Activated CD4-positive, alpha-beta T cell treated with anti-CD3 and anti-CD28 coated beads, Interleukin-2, amount 50 U/mL, for 4 hours (primary cell): ENCODE measurements at places on chromosomes 7 and 10.

- DNase-seq = no peak
Observed at GRCh38 chr10:103147645-103148044, 45.4 kb downstream of the NT5C2 start.

- DNase-seq = no peak
Observed at GRCh38 chr7:1714583-1715330, 44.7 kb downstream of the ELFN1 start.

DNA sequence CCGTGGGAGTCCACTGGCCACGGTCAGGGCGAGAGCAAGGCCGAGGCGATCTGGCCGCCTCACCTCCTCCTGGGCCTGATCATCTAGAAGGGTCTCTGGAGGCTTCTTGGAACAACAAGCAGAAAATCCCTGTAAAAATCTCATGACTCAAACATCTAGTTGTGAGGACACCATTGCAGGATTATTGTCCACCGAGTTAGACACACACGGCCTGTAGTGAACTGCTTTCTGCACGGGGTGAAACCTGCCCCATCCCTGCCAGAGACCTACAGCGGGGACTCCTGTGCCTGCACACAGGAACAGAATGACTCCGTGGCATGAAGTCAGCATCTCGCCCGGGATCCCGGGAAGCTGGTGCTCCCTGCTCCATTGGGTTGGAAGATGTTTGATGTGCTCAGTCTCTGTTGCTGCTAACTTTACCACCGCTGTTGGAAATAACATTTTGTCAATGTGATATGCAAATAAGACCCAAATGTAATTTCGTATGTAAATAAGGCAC lies 267.0 kb upstream of the TCERG1L start:
- no peak for DNase-seq

DNA sequence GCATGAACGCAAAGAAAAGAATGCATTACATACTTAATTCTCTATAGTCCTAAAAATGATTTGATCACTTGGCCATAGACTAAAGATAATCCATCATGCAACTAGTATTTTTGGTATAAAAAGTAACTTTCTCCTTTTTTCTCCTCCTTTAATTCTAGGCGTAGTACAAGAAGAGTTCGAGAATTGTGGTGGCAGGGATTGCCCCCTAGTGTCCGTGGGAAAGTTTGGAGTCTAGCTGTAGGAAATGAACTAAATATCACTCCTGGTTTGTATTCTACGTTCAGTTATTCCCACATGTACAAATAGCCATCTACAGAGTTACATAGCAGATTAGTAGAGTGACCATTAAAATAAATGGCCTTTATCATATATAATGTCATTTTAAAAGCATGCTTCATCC lies 45.5 kb upstream of the HELLS start:
- no peak for DNase-seq

GRCh38 chr7:107972075-107972482 lies 30.9 kb downstream of the LAMB1 start:
- DNase-seq = no peak

GRCh38 chr7:68684996-68685395 lies 913.3 kb upstream of the AUTS2 start:
- DNase-seq = no peak

DNA sequence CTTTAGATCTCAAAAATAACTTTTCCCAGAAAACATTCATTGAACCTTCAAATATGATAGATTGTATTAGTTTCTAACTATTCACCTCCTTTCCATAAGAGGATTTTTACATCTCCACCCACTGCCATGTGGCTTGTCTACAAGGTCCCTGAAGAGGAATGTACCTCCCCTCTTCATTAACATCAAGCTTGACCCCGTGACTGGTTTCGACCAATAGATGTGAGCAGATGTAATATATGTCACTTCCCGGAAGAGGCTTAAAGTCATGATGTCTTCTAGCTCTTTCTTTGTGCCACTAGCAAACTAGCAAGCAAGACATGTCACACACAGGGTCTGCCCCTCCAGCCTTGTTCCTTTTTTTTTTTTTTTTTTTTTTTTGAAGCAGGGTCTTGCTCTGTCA lies 6.9 kb downstream of the BAZ1B start:
- DNase-seq = no peak

- no peak for DNase-seq
Observed at GRCh38 chr10:131548176-131548575, 236.7 kb upstream of the TCERG1L start.

DNA sequence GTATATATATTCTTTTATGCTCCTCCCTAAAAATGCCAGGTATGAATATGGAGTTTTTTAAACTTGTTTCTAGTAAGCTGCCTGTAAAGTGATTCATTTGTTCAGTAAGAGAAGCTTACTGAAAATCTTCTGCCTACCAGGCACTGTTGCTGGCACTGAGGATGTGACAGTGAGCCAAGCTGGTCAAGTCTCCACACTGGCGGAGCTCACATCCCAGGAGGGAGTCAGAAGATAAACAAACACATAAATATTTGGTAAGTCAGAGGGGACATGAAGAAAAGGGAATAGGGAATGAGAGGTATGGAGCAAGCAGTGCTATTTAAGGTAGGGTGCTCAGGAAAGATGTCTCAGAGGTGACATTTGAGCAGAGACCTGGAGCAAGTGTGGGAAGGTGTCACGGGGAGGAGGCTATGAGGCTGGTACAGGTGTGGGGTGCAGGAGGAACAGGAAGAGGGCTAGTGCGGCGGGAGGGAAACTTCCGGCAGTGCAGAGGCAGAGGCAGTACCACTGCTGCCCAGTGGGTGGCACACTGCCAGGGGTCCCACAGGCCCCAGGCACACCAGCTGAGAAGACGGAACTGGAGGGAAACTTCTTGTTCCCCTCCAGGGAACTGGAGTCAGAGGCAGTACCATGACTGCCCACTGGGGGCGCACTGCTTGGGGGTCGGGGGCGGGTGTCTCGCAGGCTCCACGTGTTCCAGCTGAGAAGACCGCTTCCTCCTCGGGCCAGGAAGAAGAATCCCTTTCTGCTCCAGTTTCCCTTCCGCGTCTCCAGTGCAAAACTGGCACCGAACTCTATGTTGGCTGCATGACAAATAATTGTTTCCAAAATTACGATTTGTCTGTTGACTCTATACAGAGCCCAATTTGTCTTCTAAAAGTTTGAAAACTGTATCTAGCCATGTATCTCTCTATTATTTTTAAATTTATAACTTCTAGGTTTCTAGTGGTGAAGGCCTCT lies 161.0 kb downstream of the TEX36 start:
- DNase-seq = no peak

- DNase-seq = peak; percentile 65
Observed at GRCh38 chr10:101780818-101781654, 2.2 kb downstream of the NPM3 start.

DNA sequence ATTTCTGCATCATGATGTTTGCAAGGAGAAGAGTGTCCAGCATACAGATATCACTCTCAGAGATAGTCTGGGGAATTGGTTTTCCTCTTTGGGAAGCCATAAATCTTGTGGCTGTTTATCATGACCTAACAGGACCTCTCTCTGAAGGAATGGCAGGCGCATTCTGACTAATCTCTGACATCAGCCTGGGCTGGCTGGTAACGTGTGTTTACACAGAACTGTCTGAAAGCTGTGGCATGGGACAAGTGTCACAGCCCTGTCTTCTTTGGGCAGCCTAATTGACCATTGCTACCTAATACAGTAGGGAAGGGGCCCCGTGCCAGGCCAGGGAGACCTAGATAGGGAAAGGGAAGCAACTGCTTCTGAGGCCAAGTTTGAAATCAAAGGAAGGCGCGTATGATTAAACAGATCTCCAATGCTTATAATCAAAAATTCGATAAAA lies 73.9 kb upstream of the CABCOCO1 start:
- DNase-seq = no peak

DNA sequence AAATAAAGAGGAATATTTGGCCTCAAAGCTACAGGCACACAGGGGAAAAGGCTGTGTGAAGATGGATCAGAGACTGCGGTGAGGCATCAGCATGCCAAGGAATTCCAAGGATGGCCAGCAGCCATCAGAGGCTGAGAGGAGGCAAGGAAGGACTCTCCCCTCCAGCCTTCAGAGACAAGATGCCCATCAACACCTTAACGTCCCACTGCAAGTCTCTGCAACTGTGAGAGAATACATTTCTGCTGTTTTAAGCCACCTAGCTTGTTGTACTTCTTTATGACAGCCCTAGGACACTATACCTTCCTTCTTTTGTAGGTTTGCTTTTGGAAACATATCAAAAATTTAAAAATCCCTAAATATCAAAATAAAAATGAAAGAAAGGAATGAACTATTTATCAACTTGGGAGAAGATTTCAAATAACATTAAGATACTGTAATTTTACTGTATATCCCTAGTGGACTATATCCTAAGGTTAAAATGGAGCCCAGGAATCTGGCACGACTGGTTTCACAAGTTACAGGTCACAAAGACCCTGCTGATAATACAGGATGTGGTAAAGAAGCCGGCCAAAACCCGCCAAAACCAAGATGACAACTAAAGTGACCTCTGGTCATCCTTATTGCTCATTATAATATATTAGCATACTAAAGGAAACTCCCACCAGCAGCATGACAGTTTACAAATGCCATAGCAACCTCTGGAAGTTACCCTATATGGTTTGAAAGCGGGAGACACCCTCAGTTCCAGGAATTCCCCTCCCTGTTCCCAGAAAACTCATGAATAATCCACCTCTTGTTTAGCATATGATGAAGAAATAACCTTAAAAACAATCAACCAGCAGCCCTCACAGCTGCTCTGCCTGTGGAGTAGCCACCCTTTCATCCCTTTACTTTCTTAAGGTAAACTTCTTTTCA lies 185.2 kb downstream of the AVL9 start:
- no peak for DNase-seq

DNA sequence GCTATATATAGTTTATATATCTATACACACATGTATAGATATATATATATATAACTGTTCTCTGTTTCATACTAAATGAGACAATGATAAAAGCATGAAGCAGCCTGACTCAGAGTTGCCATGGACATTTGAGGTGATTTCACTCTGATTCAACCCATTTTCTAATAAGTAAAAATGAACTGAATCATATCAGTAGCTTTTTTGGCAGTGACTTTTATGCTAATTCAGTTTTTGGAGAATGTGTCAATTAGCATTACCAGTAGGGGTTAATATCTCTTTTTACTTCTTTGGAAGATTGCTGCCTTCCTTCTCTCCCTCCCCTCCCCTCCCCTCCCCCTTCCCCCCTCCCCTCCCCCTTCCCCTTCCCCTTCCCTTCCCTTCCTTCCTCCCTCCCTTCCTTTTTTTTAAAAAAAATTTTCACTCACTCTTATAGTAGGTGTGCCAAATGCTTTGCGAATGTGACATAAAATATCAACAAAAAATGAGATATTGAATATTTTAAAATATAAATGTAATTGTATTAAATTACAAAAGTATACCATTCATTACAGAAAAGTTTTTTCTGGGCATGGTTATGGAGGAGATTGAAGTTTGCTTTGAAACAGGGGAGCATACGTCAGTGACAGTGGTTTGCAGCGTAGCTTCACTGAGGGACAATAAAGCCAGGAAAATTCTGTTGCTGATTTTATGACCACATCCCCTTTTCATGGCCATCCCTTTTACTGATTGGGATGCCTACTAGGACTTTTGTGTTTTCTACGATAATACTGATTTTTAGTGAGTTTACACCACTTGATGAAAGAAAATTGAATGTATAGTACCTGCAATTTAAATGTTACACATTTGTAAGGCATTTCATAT lies 64.0 kb upstream of the KLF6 start:
- no peak for DNase-seq

GRCh38 chr7:14438366-14438765 lies 448.9 kb upstream of the ETV1 start:
- no peak for DNase-seq

- DNase-seq = no peak
Observed at GRCh38 chr10:33880291-33880690, 545.8 kb upstream of the NRP1 start.

- no peak for DNase-seq
Observed at GRCh38 chr10:119026301-119027110, 3.0 kb upstream of the NANOS1 start.

GRCh38 chr7:47404010-47404409 lies 177.9 kb downstream of the TNS3 start:
- DNase-seq = no peak

GRCh38 chr7:70805360-70805759 lies 326.6 kb upstream of the GALNT17 start:
- no peak for DNase-seq

DNA sequence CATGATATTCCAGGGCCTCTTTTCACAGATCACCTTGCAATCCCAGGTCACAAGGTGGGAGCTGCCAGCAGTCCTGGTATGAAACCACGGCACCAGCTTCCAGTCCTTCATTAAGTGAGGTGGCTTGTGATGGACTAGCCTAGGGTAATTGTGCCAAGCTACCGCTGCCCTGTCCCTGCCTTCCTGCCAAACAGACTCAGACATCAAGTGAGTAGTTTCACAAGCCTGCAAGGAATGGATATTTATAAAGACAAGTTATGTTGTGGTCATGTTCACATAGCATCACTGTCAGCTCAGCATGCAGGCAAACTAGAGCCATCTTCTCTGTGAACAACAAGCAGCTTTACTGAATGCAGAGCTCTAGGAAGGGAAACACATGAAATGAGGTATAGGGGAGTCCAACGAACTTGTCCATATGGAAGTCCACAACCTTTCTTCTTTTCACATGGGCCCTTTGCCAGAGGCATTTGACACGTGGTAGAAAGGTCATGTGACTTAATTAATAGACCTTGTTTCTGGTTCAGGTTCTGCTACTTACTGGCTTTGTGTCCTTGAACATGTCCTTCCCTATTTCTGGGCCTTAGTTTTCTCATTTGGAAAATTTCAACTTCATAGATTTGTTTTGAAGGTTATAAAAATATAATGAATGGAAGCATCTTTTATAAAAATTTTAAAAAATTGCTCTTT lies 1061.2 kb downstream of the KCNMA1 start:
- DNase-seq = no peak
